Lung microvascular endothelial cell (primary cell): ENCODE measurements at places on chromosomes 5 and 9. TPM values are rescaled to one million over a fixed set of nuclear protein-coding genes. Genes with fewer than 3 reads are reported as not detected.

Gene SMIM15
- total RNA-seq, result 20.0 and 37.3 TPM in 2 replicates

Gene CFAP157
- total RNA-seq, result not detected in 2 replicates

Gene CORO2A
- 0.20 and 0.22 TPM in 2 replicates for total RNA-seq

Gene HMCN2
- under 0.01 TPM in 1 of 2 replicates, not detected in the other for total RNA-seq

Gene CCDC180
- total RNA-seq, result 0.44 and 1.6 TPM in 2 replicates

Gene PCDHA8
- under 0.01 TPM in 1 of 2 replicates, not detected in the other for total RNA-seq

Gene PCDHGA8
- total RNA-seq, result 1.1 and 1.2 TPM in 2 replicates
